ENCODE measurements at places on chromosomes 5 and 9.

DNA sequence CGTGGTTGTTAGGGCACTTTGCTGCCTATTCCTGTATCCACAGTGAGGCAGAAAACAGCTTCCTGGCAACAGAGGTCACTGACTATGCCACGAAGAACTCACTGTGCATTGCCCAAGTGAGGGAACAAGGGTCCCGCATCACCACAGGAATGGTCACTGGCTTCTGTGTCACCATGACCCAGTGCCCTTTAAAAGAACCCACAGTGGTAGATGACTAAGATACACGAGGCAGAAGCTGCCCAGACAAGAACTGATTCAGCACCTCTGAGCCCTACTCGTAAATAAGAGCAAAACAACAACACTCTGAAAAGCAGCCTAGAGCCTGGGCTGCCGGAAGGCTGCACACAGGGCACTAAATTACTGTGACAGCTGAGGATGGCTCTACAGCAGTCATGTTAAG lies 236.6 kb upstream of the RASEF start:
- peak; percentile 86 for DNase-seq

DNA sequence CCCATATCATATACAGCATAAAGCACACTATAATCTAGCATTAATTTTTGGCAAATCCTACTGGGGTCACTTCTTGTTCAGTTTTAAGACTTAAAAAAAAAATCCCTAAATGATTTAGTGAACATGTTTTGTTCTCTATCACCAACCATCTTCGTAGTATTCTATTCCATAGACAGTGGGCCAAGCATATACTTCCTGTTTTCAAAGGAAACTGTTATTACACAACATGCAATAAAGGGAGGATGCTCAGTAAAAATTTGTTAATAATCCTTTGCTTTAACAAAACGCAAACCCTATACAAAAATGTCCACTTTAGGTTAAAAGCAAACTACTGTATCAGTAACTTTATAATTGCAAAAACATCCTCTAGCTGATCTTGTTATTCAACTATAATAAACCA lies 13.0 kb downstream of the CCNH start:
- DNase-seq: no peak

DNA sequence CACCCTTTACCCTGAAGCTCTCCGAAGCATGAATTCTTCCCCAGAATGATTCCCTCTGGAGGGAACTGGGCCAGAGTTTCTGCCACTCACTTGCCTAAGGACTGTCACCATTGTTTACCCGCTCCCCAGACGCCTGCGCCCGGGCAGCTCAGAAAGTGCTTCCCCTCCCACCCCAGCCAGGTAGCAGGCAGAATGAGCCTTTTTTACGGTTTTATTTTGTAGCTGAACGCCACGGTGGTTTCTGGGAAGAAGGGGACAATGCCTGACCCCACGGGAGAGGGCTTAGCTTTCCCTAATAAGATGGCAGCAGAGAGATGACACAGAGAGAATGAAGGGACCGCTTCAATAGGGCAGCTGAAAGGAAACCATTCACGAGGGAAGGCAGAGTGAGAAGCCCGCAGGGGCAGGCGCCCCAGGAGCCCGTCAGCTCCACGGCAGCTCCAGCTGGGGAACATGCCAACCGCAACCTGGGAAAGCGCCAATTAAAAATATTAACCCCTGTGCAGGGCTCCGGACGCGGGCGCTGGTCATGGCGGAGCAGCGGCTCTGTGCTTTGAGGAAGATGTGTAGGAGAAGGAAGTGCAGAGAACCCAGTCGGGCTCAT lies 20.4 kb upstream of the NTNG2 start:
- no peak for DNase-seq

- DNase-seq: no peak
Observed at GRCh38 chr5:172544371-172545095, 90.2 kb upstream of the SH3PXD2B start.

DNA sequence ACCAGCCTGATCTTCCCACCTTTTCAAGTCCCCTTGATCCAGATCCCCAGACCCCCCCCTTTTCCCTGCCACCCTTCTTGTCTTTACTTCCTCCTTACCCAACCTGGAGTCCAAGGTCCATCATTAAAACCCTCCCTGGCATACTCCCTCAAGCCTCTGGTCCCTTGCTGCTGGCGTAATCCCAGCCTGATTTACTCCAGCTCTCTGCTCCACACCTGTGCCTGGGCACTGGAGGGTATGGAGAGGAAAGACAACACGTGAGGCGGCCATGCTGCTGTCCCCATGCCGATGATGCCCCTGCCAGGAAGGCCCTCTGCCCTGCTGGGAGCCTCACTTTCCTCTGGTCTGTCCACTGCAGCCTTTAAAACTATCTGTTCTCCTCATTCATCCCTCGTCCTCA lies 5.1 kb downstream of the B4GALT7 start:
- no peak for DNase-seq

GRCh38 chr9:72893437-72893836 lies 59.4 kb downstream of the ALDH1A1 start:
- no peak for DNase-seq

- DNase-seq: no peak
Observed at GRCh38 chr5:143470120-143470519, 66.6 kb upstream of the NR3C1 start.

GRCh38 chr5:159430361-159431012 lies 100.2 kb upstream of the IL12B start:
- DNase-seq: peak; percentile 17

DNA sequence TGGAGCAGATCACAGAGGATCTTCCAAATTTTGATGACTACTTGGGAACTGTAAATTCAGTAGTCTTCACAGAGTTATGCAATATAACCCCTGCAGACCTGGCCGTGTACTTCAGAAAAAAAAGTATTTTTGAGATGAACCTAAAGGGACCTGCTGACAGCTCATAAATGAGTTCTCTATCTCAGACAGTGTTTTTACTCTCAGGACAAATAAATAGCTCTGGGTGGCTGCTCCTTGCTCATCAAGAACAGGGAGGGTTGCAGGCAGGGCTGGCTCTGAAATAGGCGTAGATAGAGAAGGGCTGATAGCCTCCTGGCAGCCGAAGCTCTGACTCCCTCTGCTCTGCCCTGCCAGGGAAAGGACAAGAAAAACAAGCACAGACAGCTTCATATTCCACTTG lies 64.8 kb downstream of the PLAC8L1 start:
- DNase-seq: no peak

DNA sequence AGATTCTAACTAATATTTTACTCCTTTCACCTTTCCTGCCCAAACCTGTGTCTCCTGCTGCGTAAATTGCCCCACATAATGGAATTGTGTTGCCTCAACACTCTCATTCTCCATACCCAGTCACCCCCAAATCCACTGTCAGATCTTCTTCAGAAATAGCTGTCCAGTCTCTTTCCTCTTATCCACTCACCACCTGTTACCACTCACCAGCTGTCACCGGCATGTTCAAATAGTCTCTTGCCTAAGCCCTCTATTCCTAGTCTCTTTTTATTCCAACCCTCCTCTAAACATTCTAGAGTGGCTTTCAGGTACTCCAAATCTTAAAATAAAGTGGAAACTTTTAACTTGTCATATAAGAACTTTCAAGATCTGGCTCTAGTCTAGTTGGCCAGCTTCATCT lies 262.0 kb upstream of the FBXL7 start:
- no peak for DNase-seq

- peak; percentile 78 for DNase-seq
Observed at GRCh38 chr5:67234671-67235176, 38.1 kb upstream of the CD180 start.

GRCh38 chr9:131657037-131657377 lies 82.9 kb downstream of the RAPGEF1 start:
- no peak for DNase-seq
